ENCODE measurements at places on chromosomes 12 and 14.
A peak's percentile ranks its signal among the peaks of the same experiment; 100 is the strongest.

- peaks cover 4% of the 10 kb centered on the region for H3K27me3 ChIP-seq
- H3K4me1 ChIP-seq, result no peaks in the 10 kb centered on the region
- DNase-seq, result no peak
- no peaks in the 10 kb centered on the region for H3K36me3 ChIP-seq
Measured at GRCh38 chr12:64792128-64792527, 32.3 kb upstream of the TBC1D30 start.

DNA sequence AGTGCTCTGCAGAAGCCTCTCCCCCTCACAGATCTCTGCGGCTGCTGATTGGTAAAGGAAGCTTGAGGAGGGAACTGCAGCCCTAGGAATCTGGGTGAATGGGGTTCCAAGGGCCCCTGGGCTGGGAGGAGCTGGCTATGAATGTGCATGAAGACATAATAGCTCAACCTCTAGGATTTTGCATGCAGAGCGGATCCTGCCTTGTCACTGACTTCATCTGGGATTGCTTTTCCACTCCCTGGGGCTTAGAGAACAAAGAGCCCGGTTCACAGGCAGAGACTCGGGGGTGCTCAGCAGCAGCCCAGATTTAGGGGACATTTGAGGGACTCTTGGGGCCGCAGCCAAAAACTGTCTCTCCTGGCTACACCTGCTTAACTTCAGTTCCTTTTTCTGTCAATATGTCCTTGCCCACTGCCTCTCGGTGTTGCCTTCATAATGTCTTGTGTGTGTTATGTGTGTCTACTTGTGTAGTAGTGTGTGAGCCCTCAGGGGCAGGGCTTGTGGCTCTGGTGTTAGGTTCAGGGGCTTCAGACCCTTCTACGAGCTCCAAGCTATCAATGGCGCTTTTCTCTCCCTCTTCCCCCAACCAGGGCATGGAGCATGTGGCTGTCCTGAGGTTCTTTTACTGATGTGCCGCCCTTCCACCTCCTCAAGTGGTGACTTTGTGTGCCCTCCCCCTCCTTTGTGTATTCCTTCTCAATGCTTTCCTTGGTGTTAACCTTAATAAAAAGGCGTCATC lies 1.9 kb downstream of the CCDC184 start:
- H3K27me3 ChIP-seq, result peaks cover 27% of the 10 kb centered on the region
- peaks cover 33% of the 10 kb centered on the region for H3K4me1 ChIP-seq
- no peaks in the 10 kb centered on the region for H3K36me3 ChIP-seq
- DNase-seq, result no peak

DNA sequence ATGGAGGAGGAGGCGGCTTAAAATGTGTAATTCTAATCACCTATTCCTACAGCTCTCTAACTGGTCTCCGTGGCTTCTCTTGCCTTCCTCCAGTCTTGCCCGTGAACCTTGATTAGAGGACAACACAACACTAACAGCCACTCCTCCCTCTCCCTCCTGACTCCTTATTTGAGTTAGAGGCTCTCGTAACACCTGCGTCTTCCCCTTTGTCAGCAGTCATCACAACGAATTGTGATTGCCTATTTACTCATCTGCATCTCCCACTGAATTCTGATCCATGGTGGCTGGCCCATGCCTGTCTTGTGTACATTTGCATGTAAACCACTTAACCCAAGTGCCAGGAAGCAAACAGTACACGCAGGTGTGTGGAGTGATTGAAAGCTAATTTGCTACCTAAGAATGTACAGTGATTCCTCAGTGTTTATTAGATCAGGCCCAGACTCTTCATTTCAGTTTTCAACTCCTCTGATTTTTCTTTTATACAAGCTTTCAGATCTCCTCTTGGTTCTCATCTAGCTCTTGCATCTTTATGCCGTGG lies 154.5 kb downstream of the MON2 start:
- no peaks in the 10 kb centered on the region for H3K27me3 ChIP-seq
- DNase-seq, result no peak
- H3K4me1 ChIP-seq, result peaks cover 5% of the 10 kb centered on the region
- H3K36me3 ChIP-seq, result peaks cover 4% of the 10 kb centered on the region

GRCh38 chr12:93679308-93679925 lies 2.2 kb downstream of the CRADD start:
- no peak overlapping the region for H3K4me3 ChIP-seq
- peaks cover 24% of the 10 kb centered on the region for H3K4me1 ChIP-seq
- peaks cover 6% of the 10 kb centered on the region for H3K36me3 ChIP-seq
- DNase-seq, result no peak
- peaks cover 2% of the 10 kb centered on the region for H3K27me3 ChIP-seq

DNA sequence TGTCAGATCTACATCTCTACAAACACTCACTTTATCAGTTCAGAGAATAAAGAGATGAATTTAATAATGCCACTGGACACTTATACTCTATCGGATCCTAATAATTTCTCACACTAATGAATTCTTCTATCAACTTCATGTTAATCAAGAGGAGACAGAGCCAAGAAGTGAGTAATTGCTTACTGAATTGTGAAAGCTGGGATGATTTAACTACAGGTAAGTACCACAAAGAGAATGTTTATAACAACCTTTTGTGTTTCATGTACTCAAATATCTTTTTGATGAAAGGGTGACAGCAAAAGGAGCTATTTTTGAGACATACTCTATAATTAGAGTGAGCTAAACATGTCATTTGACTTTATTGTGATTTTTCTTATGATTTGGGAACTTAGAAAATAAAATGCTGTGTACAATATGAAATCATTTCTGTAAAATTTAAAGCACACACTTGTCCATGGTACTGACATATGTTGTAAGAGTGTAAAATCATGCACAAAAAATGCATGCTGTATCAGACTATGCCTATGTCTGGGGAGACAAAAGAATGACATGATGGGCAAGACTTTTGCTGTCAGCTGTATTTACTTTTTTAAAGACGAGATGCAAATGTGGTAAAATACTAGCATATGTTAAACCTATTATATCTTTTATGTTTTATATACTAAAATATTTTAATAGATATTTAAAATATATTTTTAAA lies 361.2 kb downstream of the CCER1 start:
- no peaks in the 10 kb centered on the region for H3K27me3 ChIP-seq
- no peaks in the 10 kb centered on the region for H3K36me3 ChIP-seq
- no peaks in the 10 kb centered on the region for H3K4me1 ChIP-seq
- no peak overlapping the region for H3K4me3 ChIP-seq

- no peaks in the 10 kb centered on the region for H3K36me3 ChIP-seq
- H3K27ac ChIP-seq, result no peak overlapping the region
- H3K4me3 ChIP-seq, result no peak overlapping the region
- DNase-seq, result no peak
- H3K4me1 ChIP-seq, result no peaks in the 10 kb centered on the region
Measured at GRCh38 chr12:41120211-41120610, 67.9 kb upstream of the PDZRN4 start.

DNA sequence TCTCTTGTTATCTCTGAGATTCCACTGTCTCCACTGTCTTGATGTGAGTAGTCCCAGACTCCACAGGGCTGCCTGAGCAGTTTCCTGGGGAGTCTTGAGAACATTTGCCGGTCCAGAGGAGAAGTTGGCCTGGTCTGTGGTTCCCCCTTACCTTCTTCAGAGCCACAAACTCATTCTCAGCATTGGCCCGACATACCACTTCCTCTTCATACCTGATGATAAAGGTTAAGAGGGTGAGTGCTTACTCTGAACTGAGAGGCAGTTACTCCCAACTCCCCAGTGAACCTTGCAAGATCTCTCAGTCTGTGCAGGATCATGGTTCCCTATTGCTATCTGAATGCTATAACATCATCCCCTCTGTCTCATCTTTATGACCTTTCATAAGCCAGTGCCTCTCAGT lies 2.6 kb downstream of the KRT84 start:
- DNase-seq, result peak; percentile 27
- H3K4me3 ChIP-seq, result no peak overlapping the region
- peak overlapping the region; percentile 56 for H3K27ac ChIP-seq
- peaks cover 18% of the 10 kb centered on the region for H3K27me3 ChIP-seq
- H3K4me1 ChIP-seq, result peaks cover 9% of the 10 kb centered on the region

DNA sequence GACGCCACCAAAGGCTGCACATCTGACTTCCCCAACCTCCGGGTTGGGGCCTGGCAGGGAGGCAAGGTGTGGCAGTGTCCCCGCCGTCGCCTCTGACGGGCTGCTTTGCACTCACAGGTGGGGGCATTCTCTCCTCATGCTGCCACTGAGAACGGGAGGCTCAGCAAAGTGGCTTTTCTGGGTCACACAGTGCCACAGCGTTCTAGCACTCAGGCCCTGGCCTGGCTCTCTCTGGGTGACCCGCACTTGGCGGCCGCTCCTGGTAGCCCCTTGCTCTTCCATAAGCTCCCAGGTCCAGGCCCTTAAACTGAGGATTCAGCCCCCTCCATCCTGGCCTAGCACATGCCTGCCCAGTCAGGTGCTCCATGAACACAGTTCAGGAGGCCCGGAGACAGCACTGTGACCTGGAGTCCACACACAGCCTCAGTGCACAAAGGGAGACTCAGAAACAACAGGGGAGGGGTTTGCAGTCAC lies 25.2 kb downstream of the SERPINA1 start:
- no peak overlapping the region for H3K27ac ChIP-seq
- H3K36me3 ChIP-seq, result no peaks in the 10 kb centered on the region
- H3K4me3 ChIP-seq, result no peak overlapping the region

GRCh38 chr12:85509081-85509856 lies 229.2 kb downstream of the ALX1 start:
- H3K27ac ChIP-seq, result no peak overlapping the region
- no peaks in the 10 kb centered on the region for H3K36me3 ChIP-seq

DNA sequence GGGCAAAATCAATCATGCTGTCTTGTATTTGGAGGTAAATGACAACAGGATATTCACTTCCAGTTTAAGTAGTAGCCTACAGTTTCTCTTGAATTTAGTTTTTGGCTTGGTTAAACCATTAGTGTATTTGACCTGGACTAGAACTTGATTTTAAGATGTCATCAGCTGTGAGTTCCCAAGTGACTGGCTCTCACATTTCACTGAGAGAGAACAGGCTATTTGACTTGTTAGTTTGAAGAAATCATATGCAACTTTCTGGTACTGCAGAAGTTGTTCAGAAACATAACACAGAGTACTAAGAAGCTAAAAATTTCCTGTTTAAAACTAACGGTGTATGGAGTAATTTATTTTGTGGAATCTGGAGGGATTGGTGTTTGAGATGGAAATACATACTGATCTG lies 22.3 kb downstream of the MNAT1 start:
- no peak overlapping the region for H3K27ac ChIP-seq
- H3K4me1 ChIP-seq, result peaks cover 63% of the 10 kb centered on the region
- H3K4me3 ChIP-seq, result no peak overlapping the region

GRCh38 chr12:121774968-121775474 lies 18.5 kb downstream of the RHOF start:
- H3K27me3 ChIP-seq, result no peaks in the 10 kb centered on the region
- H3K4me1 ChIP-seq, result peaks cover 45% of the 10 kb centered on the region
- peak overlapping the region; percentile 32 for H3K4me3 ChIP-seq
- peak overlapping the region; percentile 77 for H3K27ac ChIP-seq
- DNase-seq, result no peak

GRCh38 chr12:129378496-129378895 lies 525.2 kb downstream of the GLT1D1 start:
- H3K4me1 ChIP-seq, result no peaks in the 10 kb centered on the region
- H3K36me3 ChIP-seq, result no peaks in the 10 kb centered on the region
- no peak overlapping the region for H3K27ac ChIP-seq
- no peak for DNase-seq

DNA sequence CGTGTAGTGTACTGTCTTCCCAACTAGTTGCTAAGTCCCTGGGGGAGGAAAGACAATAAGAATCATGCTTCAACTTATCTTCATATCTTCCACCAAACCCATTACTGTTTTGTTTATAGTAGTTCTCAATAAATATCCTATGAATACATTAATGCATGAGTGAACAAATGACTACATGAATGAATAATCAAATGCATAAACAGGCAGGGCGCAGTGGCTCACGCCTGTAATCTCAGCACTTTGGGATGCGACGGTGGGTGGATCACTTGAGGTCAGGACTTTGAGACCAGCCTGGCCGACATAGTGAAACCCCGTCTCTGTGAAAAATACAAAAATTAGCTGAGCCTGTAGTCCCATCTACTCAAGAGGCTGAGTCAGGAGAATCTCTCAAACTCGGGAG lies 32.1 kb upstream of the NR2C1 start:
- no peak for DNase-seq
- no peak overlapping the region for H3K4me3 ChIP-seq
- no peak overlapping the region for H3K27ac ChIP-seq
- peaks cover 25% of the 10 kb centered on the region for H3K4me1 ChIP-seq

DNA sequence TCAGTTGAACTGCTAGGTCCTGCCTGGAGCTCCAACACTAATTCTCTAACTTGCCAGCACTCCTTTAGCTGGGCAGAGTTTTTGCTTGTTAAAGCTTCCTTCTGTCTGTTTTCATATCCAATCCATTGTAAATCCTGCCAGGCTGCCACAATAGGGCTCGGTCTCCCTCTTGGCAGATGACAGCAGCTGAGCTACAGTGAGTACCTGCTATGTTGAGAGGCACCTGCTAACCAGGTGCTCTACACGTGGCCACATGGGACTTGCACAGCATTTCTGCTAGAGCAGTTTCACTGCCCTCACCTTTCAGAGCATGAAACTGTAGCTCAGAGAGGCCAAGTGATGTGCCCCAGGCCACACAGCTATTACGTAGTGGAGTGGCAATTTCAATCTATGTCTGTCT lies 106.6 kb upstream of the NOS1 start:
- H3K4me3 ChIP-seq, result no peak overlapping the region
- no peak overlapping the region for H3K27ac ChIP-seq

- DNase-seq, result no peak
- H3K27ac ChIP-seq, result peak overlapping the region; percentile 92
- peak overlapping the region; percentile 78 for H3K4me3 ChIP-seq
- H3K27me3 ChIP-seq, result no peaks in the 10 kb centered on the region
- H3K36me3 ChIP-seq, result peaks cover 46% of the 10 kb centered on the region
Measured at GRCh38 chr14:105917933-105918436, 391.6 kb downstream of the TMEM121 start.

DNA sequence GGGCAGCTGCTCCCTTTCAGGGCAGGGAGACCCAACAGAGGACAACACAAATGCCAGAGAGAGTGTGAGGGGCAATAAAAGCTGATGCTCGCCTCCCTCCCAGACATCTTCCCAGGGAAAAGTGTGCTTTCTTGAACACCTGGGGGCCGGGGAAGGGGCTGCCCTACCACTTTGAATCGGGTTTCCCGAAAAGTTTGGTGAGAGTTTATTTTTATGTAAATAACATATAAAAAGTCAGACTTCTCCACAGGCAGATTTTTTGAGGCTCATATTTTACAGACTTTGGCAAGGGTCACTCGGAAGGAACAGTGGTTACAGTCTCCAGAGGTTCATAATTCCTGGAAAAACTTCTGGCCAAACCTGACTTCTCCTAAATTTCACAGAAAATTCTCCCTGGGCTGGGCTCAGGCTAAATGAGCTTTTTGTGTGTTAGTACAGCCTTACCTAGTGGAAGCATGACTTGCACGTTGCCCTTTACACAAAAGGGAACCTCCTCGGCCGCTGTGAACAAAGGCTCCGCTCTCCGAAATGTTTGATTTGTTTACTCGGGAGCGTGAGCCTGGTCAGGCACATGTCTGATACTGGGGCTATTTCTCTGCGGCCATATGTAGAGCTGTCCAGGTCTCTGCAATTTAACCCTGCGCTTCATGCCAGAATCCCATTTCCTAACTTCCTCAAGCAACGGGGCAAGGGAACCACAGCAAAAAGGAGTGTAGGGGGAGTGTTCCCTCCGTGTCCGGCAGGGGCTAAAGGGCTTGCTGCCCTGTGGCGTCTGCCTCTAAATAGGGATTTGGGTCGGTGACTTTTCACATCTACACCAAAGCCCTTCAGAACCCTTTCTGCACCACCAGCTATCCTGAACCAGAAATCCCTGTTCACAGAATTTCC lies 3.4 kb downstream of the RTL1 start:
- no peak overlapping the region for H3K4me3 ChIP-seq
- no peak overlapping the region for H3K27ac ChIP-seq
- peaks cover 5% of the 10 kb centered on the region for H3K36me3 ChIP-seq
